ENCODE measurements at places on chromosomes 5 and 9. TPM values are rescaled to one million over a fixed set of nuclear protein-coding genes. Genes with fewer than 3 reads are reported as not detected.

Gene MOB3B
- total RNA-seq = under 0.01 TPM

Gene FBP2
- not detected for total RNA-seq

Gene PLCXD3
- total RNA-seq = under 0.01 TPM

Gene SPATA31A3
- total RNA-seq = not detected

Gene SLC46A2
- not detected for total RNA-seq

Gene CDC25C
- total RNA-seq = 13.0 TPM

Gene HAPLN1
- total RNA-seq = 0.13 TPM

Gene CCDC180
- 0.79 TPM for total RNA-seq

Gene CRHBP
- total RNA-seq = not detected

Gene SH2D3C
- total RNA-seq = 39.9 TPM

Gene AQP7
- 0.13 TPM for total RNA-seq

Gene THOC3
- 67.8 TPM for total RNA-seq

Gene OBP2B
- not detected for total RNA-seq

Gene SUSD3
- 0.13 TPM for total RNA-seq

Gene ENC1
- 64.3 TPM for total RNA-seq

Gene CPEB4
- total RNA-seq = 30.2 TPM

Gene PCA3
- 2.2 TPM for total RNA-seq

Gene AGXT2
- total RNA-seq = not detected

Gene PCDHGA1
- 0.40 TPM for total RNA-seq

Gene IFNB1
- not detected for total RNA-seq

Gene DMRT3
- total RNA-seq = not detected

Gene ARL10
- total RNA-seq = 11.3 TPM

Gene PLAA
- total RNA-seq = 55.4 TPM

Gene GCNT4
- total RNA-seq = 0.07 TPM

Gene FAM221B
- total RNA-seq = not detected

Gene C9
- total RNA-seq = 0.13 TPM

Gene CTSV
- total RNA-seq = 1.2 TPM

Gene THG1L
- 6.7 TPM for total RNA-seq

Gene GGTA1
- total RNA-seq = 0.29 TPM

Gene RUSC2
- 18.9 TPM for total RNA-seq

Gene HNRNPAB
- total RNA-seq = 160 TPM

Gene MACIR
- 20.5 TPM for total RNA-seq

Gene SLC4A9
- total RNA-seq = not detected

Gene RHOBTB3
- 213 TPM for total RNA-seq

Gene TEK
- 101 TPM for total RNA-seq

Gene PRRT1B
- total RNA-seq = not detected

Gene RNF208
- 0.43 TPM for total RNA-seq

Gene FCN2
- not detected for total RNA-seq

Gene PCDHB11
- total RNA-seq = 0.27 TPM

Gene TYRP1
- total RNA-seq = 0.66 TPM

Gene PCDHGA5
- total RNA-seq = 0.72 TPM

Gene FGF1
- total RNA-seq = 0.07 TPM

Gene OR1Q1
- total RNA-seq = not detected

Gene CCL27
- total RNA-seq = not detected

Gene ARRDC3
- total RNA-seq = 69.3 TPM

Gene CDHR2
- total RNA-seq = not detected
